Stimulated activated CD4-positive, alpha-beta T cell treated with anti-CD3 and anti-CD28 coated beads, TNF-alpha, amount 100 ng/mL, for 4 hours (primary cell): ENCODE measurements at places on chromosomes 2 and 18.

GRCh38 chr2:96965781-96966514 is 20.4 kb downstream of the FAM178B start:
- no peak for DNase-seq

DNA sequence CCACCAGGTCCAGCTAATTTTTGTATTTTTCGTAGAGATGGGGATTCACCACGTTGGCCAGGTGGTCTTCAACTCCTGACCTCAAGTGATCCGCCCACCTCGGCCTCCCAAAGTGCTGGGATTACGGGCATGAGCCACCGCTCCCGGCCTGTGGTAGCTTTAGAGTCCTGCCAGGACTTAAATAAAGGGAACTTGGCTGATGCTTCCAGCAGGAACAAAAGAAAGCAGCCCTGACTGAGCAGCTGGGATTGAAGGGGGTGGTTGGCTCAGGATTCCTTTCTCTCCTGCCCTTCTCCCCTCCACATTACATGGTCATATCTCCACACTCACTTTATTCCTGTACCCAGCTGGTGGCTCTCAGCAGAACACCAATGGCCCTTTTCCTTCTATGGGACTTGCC is 20.0 kb downstream of the EFHD1 start:
- DNase-seq = no peak

GRCh38 chr2:160352500-160352899 is 141.1 kb downstream of the RBMS1 start:
- no peak for DNase-seq

DNA sequence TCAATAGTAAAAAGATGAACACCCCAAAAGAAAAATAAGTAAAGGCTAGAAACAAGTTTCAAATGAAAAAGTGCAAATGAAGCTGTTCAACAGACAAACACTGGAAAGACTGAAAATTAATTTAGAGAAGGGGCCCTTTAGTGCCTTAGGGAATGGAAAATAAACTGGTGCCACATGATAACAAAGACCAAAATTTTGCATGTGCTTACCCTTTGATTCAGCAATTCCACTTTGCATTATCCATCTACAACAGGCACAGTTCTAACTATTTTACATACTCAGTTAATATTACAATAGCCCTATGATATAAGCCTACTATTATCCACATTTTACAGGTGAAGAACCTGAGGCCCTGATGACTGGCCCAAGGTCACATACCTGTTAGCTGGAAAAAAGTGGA is 183.9 kb downstream of the NBAS start:
- no peak for DNase-seq

GRCh38 chr2:55805686-55806085 is 112.0 kb upstream of the PNPT1 start:
- DNase-seq = no peak

- DNase-seq = no peak
These were observed 30.6 kb downstream of the SCN3A start for GRCh38 chr2:165173215-165173614.

DNA sequence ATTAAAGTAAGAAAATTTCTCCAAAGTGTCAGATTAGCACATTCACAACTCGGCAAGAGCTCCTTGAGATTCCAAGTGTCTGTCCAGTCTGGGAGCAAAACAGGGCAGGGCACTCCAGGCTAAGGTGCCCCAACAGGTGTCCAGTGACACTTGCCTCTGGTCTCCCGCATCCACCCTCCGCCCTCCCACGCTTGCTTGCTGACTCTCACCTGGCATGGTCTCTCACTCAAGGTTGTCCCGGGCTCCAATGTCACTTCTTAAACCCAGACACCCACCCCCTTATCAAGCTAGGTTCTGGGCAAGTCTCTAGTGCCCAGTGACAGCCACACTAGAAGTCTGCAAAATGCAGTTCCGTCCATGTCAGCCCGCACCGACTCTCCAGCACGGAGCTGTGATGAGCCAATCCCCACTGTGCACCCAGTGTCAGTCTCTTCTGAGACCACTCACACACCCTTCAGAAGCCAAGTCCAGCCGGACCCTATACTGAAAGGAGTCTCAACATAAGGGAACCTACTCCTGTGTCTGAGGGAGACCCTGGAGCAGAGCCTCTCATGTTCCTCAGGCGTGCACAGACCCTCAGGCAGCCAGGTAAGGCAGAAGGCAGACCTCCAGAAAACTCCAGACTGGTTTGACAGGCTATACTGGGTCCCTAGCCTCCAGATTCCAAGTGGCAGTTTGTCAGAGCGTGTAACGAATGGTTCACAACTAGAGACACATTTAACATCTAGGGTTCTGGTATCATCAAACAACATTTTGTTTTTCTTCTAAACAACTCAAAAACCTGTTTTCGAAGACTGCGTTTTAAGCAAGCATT is 45.6 kb downstream of the HDLBP start:
- no peak for DNase-seq

DNA sequence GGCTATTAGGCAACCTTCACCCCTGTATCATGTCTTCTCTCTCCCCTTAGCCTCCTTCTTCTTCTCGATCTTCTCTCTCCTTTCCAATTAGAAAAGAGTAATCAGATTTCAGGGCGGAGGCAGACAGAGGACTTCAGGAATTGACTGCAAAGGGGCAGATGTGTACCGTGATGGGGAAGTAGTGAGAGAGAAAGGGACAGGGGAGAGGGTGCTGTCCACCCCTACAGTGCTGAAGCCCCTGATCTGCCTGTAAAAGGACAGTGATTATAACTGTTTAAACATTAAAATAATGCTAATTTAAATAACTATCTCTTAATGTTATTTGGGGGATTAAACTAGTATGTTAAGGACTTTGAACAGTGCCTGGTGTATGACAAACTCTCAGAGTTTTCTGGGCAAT is 178.5 kb downstream of the ACTR3 start:
- DNase-seq = no peak

DNA sequence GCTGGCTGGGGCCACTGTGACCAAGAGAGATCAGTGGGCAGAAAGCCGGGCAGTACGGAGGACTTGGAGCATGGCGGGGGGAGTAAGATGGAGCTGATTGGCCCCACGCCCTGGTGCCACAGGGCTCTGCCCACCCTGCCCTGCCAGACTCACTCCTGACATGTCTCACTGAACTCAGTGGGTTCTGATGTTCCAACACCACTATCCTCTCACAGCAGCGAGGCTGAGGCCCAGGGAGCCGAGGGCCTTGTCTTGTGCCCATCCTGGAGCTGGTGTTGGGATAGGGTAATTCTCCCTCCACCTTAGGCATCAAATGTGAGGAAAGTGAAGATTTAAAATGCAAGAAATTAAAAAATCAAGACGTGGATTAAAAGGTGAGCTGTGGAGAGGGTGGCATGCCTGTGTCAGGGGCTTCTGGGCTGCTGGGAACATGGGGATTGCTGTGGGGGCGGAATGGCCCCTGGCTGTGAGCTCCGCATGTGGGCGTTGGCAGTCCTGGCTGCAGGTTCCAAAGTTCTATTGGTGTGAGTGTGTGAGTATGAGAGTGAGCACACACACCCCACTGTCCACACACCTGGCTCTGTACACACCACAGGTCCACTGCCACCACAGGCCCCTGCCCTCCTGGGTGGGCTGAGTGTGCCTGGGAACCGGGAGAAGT is 283.5 kb upstream of the HS6ST1 start:
- DNase-seq = no peak

GRCh38 chr2:23642516-23642915 is 257.5 kb downstream of the KLHL29 start:
- DNase-seq = no peak

GRCh38 chr2:202604699-202605098 is 30.1 kb upstream of the FAM117B start:
- no peak for DNase-seq

- no peak for DNase-seq
These were observed 1425.7 kb downstream of the DSC3 start for GRCh38 chr18:29616867-29617266.

GRCh38 chr18:28946471-28946870 is 769.5 kb upstream of the CDH2 start:
- DNase-seq = no peak

DNA sequence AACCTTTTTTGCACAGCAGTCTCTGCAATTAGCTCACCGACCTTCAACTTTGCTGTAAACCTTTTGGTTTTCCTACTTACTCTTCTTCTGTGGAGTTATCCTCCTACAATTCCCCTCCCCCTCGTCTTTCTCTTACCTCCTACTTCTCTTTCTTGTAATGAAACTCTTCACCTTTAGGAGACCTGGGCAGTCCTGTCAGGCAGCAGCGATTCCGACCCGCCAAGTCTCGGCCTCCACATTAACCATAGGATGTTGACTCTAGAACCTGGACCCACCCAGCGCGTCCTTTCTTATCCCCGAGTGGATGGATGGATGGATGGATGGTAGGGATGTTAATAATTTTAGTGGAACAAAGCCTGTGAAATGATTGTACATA is 8.3 kb downstream of the TBR1 start:
- DNase-seq = no peak

DNA sequence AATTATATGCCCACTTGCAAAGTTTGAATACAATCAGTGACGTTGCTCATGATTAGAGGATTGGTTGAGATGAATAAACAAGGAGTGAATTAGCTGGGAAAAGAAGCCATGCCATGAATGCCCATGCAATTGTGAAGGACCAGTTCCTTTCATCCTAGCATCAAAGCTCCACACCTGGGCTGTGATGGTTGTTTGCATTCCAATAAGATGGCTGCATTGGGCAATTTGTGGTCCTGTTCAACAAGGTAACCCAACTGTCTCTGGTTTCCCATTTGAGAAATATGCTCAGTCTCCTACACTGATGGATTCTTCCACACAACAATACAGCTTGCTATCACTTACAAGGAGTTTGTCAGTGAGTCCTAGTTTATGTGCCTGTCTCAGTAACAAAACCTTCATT is 550.2 kb downstream of the STK39 start:
- no peak for DNase-seq

- DNase-seq = no peak
These were observed 16.0 kb upstream of the SNORC start for GRCh38 chr2:232854082-232854481.

DNA sequence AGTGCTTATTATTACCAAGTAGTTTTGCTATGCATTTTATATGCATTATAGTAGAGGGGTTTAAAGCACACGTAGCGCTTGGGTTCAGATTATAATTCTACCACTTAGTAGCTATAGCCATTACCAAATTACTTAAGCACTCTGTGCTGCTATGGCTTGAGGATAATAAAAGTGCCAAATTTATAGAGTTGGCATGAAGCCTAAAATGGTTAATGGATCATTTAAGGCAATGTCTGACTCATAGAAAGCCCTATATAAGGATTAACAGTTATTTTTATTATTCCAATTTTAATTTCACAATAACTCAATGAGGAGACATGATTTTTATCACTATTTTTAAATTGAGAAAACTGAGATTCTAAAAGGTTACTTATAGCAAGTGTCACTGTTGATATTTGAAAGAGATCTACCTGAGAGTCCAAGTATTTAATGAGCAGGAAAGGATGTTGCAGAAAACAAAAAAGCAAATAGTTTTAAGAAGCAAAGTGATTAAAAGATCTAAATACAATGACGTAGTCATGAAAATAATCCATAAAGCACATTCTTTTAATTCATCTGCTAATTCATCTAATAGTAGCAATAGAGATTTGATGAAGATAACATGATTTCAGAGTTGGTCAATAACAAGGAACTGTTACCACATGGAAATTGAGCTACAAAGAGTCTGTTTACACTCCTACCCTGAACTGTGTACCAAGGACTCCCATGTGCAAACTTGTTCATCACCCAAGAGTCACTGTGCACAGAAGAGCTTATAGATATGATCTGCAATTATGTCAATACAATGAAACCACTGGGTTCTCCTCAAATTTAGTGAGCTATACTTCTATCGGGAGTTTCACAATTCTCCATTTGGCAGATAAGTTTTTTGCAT is 78.8 kb upstream of the DTNA start:
- DNase-seq = no peak

DNA sequence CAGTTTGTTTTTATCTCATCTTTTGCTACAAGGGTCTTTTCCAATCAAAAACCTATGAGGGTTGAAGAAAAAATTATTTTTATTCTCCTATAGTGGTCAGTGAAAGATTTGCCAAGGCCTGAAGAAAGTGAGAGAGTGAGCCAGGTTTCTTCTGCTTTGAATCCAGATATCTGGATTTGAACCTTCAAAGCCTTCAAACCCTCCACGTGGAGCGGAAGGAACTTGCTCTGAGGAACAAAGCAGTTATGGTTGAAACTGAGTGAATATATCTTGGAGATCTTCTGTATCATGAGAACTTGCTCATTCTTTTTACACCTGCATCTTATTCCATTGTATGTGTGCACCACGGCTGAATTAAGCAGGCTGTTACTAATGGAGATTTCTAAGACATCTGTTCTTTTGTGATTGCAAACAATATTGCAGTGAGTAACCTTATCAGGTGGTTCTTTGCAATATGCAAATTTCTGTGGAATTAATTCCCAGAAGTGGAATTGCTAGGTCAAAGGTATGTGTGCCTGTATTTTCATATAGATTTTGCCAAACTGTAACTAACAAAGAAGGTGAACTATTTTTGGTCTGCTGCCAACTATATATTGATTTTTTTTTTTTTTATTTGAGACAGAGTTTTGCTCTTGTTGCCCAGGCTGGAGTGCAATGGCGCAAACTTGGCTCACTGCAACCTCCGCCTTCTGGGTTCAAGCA is 147.9 kb downstream of the B3GNT2 start:
- DNase-seq = no peak

- DNase-seq = no peak
These were observed 316 bp downstream of the WDR12 start for GRCh38 chr2:202911203-202911511.

GRCh38 chr2:46793423-46794416 is 121.9 kb downstream of the MCFD2 start:
- DNase-seq = no peak

DNA sequence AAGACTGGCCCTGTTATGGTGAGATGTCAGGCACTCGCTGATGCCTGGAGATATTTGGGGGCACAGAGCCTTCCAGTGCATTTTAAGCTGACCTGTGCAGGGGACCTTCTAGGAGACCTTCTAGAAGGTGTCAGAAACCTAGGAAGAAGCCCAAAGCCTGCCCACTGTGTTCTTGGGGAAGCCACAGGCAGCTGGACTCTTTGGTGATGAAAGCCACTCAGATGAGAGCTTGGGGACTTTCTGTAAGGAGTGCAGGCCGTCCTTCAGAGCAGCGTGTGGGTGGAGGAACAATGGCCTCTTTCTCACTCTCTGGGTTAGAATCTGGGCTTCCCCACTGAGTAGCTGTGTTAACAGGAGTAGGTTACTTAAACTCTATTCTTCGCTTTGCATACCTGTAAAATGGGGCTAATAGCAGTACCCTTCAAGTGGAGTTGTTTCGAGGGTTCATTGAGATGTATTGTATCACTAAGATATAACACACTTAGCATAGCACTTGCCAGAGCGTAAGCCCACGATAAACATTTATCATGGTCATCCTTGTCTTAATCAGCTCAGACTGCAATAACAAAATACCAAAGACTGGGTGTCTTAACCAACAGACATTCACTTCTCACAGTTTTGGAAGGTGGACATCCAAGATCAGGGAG is 322.3 kb upstream of the EPAS1 start:
- no peak for DNase-seq

- no peak for DNase-seq
These were observed 1.6 kb downstream of the ZNF516 start for GRCh38 chr18:76493213-76494161.

GRCh38 chr2:95026471-95027368 is 1.2 kb downstream of the MAL start:
- DNase-seq = no peak

GRCh38 chr2:9390991-9391390 is 32.3 kb downstream of the ITGB1BP1 start:
- DNase-seq = no peak

- DNase-seq = no peak
These were observed 2.1 kb downstream of the NABP1 start for GRCh38 chr2:191679818-191680600.
